Right atrium auricular region (tissue), 2 donors: ENCODE measurements at places on chromosomes 5 and 9. TPM values are rescaled to one million over a fixed set of nuclear protein-coding genes. Genes with fewer than 3 reads are reported as not detected.

The TMEM215 gene
- total RNA-seq: not detected

The SCAI gene
- total RNA-seq: 5.3 TPM

The ELAVL2 gene
- 0.24 TPM for total RNA-seq

The SLC45A2 gene
- total RNA-seq: not detected

The MYOT gene
- total RNA-seq: 55.4 TPM

The CDKN2A gene
- total RNA-seq: not detected

DNA sequence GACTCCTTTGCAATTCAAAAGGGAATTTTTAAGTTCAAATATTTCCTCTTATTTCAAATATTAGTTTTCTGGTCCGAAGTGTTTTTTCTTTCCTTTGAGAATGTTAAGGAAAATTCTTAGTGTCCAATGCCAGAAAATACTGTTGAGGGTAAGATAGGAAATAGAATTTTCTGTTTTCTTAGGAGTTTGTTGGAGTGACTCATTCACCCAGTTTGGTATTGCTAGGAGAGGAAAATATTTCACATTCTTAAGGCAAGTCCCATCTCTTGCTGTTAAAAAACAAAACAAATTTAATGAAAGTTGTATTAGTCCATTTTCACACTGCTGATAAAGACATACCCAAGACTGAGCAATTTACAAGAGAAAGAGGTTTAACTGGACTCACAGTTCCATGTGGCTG, 349.2 kb upstream of the ADAMTSL1 start:
- no peak for DNase-seq
- H3K27ac ChIP-seq: no peak overlapping the region
- H3K4me1 ChIP-seq: no peaks in the 10 kb centered on the region
- no peaks in the 10 kb centered on the region for H3K27me3 ChIP-seq
- H3K36me3 ChIP-seq: no peaks in the 10 kb centered on the region

- H3K27me3 ChIP-seq: no peaks in the 10 kb centered on the region
- no peak overlapping the region for H3K27ac ChIP-seq
- no peak overlapping the region for H3K4me3 ChIP-seq
- no peak for DNase-seq
- no peaks in the 10 kb centered on the region for H3K36me3 ChIP-seq
Measured at GRCh38 chr5:148897842-148898241, 71.4 kb downstream of the ADRB2 start.

DNA sequence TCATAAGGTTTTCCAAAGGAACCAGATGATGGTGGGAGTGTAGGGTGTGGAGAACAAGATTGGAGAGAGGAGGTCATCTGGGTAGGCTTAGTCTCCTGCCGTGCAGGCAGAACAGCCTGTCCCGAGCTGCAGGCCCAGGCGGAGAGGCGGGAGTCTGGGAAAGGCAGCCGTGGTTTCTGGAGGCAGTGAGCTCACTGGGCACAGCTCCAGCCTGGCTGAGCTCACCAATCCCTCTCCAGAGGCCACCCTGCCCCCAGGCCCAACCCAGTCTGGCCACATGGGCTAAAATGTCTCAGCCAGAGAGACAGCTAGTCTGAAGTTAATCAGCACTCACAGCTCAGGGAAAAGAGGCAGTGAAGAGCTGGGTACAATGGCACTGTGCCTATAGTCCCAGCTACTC, 12.3 kb downstream of the P4HA2 start:
- peaks cover 36% of the 10 kb centered on the region for H3K36me3 ChIP-seq
- H3K4me3 ChIP-seq: no peak overlapping the region
- no peaks in the 10 kb centered on the region for H3K27me3 ChIP-seq
- H3K4me1 ChIP-seq: no peaks in the 10 kb centered on the region
- H3K27ac ChIP-seq: peak overlapping the region; percentile 88
- peak; percentile 96 for DNase-seq

DNA sequence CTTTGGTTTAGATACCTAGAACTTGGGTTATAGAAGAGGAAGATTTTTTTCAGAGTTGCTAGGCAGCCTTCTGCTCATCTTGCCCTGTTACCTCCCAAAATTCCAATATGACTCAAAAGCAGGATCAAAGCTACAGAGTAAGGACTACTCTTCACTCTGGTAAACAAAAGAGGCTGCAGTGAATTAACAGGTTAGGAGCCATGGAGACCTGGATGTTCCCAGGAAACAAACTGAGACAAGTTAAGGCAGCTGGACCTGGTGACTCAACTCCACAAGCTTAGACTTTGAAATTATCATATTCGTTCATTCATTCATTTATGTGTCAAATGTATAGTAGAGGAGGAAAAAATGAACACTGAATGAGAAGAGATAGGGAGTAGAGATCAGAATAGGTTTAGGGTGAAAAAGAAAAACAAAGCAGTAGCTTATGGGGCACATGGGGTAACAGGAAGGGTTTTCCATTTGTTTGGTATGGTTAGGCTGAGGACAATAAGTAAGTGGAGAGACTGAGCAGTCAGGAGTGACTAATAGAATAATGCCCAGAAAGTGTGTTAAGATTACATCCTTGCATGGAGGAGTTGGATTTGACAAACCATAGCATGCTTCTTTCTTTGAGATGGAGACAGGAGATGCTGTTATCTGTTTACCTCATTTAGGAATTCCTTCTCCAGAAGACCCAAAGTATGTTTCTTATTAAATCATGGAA, 464.0 kb upstream of the ZNF608 start:
- no peaks in the 10 kb centered on the region for H3K4me1 ChIP-seq
- no peaks in the 10 kb centered on the region for H3K36me3 ChIP-seq
- DNase-seq: no peak
- no peaks in the 10 kb centered on the region for H3K27me3 ChIP-seq
- no peak overlapping the region for H3K27ac ChIP-seq

GRCh38 chr9:135928731-135929655, 21.6 kb upstream of the CAMSAP1 start:
- H3K27ac ChIP-seq: no peak overlapping the region
- no peak for DNase-seq
- no peaks in the 10 kb centered on the region for H3K4me1 ChIP-seq
- no peaks in the 10 kb centered on the region for H3K27me3 ChIP-seq
- H3K36me3 ChIP-seq: peaks cover 35% of the 10 kb centered on the region
- no peak overlapping the region for H3K4me3 ChIP-seq

- no peak overlapping the region for H3K27ac ChIP-seq
- no peaks in the 10 kb centered on the region for H3K36me3 ChIP-seq
- no peak for DNase-seq
- H3K27me3 ChIP-seq: no peaks in the 10 kb centered on the region
- no peak overlapping the region for H3K4me3 ChIP-seq
Measured at GRCh38 chr9:90843525-90843924, 41.9 kb downstream of the SYK start.

GRCh38 chr9:136297766-136298735, 5.8 kb downstream of the CCDC187 start:
- H3K4me3 ChIP-seq: no peak overlapping the region
- no peaks in the 10 kb centered on the region for H3K27me3 ChIP-seq
- no peak overlapping the region for H3K27ac ChIP-seq
- no peaks in the 10 kb centered on the region for H3K4me1 ChIP-seq
- H3K36me3 ChIP-seq: no peaks in the 10 kb centered on the region

GRCh38 chr5:83724001-83724400, 3.3 kb upstream of the HAPLN1 start:
- no peaks in the 10 kb centered on the region for H3K4me1 ChIP-seq
- no peak overlapping the region for H3K27ac ChIP-seq
- DNase-seq: no peak
- no peak overlapping the region for H3K4me3 ChIP-seq

GRCh38 chr5:171342362-171343111, 33.5 kb downstream of the TLX3 start:
- H3K27ac ChIP-seq: no peak overlapping the region
- H3K4me3 ChIP-seq: no peak overlapping the region
- no peaks in the 10 kb centered on the region for H3K36me3 ChIP-seq
- no peaks in the 10 kb centered on the region for H3K27me3 ChIP-seq
- no peak for DNase-seq

- no peak overlapping the region for H3K27ac ChIP-seq
- no peaks in the 10 kb centered on the region for H3K27me3 ChIP-seq
- peaks cover 61% of the 10 kb centered on the region for H3K36me3 ChIP-seq
- DNase-seq: no peak
- no peak overlapping the region for H3K4me3 ChIP-seq
Measured at GRCh38 chr9:120405860-120406259, 174.1 kb downstream of the CDK5RAP2 start.

DNA sequence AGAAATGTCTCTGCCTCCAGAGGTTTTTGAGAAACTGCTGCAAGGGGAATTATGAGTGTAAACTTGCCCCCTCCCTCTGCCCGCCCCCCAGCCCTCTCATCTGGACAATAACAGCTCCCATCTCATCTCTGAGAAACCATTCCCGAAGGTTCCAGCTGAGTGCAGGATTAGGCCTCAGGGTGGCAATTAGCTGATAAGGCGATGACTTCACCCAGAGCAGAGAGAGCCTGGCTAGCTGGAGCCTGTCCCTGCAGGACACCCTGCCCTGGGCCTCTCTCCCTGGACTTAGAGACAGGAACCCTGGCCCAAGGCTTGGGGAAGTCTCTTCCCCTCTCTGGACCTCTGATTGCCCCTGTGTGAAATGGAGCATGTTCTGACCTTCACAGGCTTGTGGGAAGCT, 45.7 kb upstream of the HAND1 start:
- H3K27me3 ChIP-seq: no peaks in the 10 kb centered on the region
- peak overlapping the region; percentile 45 for H3K27ac ChIP-seq
- no peak overlapping the region for H3K4me3 ChIP-seq

DNA sequence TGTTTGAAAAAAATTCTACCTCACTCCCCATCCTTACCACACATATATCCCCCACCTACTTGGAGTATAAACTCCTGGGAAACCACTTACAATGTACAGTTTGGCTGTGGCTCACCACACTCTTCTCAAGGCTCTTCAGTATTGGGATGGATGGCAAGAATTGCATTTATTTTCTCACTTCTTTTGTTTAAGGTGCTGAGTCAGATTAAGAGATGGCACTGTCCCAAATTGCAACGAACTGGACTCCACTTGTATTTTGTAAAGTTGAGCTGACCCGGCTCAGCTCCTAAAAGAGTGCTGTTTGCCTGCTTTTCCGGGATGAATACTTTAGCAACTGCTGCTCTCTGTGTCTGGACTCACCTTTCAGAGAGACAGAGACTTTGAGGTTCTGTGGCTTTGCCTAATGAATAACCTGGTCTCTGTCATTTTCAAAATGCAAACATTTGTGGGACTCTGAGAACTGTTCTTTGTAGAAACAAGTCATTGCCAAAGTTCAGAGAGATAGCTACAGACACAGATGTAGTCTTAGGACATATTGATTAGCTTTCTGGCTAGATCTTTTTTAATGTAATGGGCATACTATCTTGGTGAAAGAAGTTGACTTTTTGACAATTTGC, 42.2 kb downstream of the PPP2R2B start:
- no peak for DNase-seq
- no peaks in the 10 kb centered on the region for H3K27me3 ChIP-seq
- no peaks in the 10 kb centered on the region for H3K4me1 ChIP-seq
- no peak overlapping the region for H3K27ac ChIP-seq
- no peaks in the 10 kb centered on the region for H3K36me3 ChIP-seq

- H3K36me3 ChIP-seq: no peaks in the 10 kb centered on the region
- H3K4me1 ChIP-seq: no peaks in the 10 kb centered on the region
- no peak overlapping the region for H3K4me3 ChIP-seq
- DNase-seq: no peak
- H3K27me3 ChIP-seq: no peaks in the 10 kb centered on the region
Measured at GRCh38 chr9:33404788-33405362, 2.5 kb upstream of the AQP7 start.

DNA sequence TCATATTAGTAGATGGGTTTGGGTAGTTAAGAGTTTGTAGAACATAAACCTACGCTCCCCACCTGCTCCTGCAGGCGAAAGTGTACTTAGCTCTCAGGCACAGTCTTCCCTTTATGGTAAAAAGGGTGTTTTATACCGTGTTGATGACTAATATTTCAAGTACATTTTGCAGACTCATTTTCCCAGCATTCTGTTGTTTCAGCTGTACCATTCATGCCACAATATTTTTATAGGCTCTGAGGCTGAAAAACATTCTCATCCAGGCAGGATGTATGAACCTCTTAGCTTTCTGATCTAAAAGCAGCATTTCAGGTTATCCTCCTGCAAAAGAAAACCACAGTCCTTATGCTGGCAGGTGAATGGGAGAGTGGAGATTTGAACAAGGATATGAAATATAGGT, 231.4 kb downstream of the NR2F1-AS1 start:
- no peak overlapping the region for H3K4me3 ChIP-seq
- no peak overlapping the region for H3K27ac ChIP-seq
- no peaks in the 10 kb centered on the region for H3K36me3 ChIP-seq

DNA sequence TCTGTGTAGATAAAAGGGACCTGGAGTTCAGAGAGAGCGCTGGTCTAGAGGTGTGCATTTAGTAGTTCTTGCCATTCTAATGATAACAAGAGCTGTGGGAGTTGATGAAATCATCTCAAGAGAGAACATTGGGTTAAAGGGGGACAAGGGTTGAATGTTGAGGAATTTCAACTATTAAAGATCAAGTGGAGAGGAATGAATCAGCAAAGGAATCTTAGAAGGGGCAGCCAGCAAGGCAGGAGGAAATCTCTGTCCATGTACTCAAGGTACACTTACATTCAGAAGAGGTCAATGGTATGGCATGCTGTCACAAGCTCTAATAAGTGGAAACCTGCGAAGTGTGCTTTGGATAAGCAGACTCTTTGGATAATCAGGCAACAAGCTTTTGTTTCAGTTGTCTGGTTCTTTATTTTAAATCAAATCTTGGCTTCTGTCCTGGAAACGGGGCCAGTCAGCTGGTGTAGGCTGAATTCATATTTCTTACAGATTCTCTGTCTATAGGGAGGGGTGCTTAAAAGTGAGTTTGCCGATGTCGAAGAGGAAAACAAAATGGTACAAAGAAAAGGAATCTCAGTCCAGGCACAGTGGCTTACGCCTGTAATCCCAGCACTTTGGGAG, 320.5 kb upstream of the CD180 start:
- no peak overlapping the region for H3K4me3 ChIP-seq
- no peak for DNase-seq
- H3K27ac ChIP-seq: no peak overlapping the region
- H3K27me3 ChIP-seq: no peaks in the 10 kb centered on the region
- H3K36me3 ChIP-seq: no peaks in the 10 kb centered on the region

DNA sequence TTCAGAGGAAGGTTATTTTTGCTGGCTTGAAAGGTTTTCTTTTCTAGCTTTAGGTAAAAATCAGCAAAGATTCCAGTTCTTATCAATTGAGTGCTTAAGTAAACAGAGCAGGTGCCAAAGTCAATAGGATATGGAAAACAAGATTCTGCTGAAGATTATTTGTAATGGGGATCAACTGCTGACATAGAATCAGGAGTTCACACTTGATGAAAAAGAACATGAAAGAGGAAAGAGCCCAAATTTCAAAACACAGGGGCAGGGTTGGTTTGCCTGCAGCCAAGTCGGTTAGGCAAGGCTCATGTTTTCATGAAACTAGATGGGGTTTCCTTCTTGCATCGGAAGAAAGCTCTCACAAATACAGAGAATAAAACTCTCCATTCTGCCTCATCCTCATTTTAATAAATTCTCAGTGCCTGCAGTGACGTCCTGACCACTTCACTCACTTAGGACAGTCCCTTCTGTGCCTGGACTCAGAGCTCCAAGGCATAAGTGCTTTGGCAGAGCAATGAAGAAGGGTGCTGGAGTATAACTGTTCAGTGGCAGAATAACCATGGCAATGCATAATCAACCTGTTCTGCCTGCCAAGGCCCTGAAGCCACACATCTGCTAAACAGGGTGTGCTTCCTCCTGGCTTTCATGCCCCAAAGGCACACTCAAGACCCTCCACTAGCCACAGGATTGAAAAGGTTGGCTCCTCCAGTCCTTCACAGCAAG, 179.6 kb downstream of the GNAQ start:
- H3K4me3 ChIP-seq: no peak overlapping the region
- H3K4me1 ChIP-seq: peaks cover 33% of the 10 kb centered on the region
- no peaks in the 10 kb centered on the region for H3K27me3 ChIP-seq
- H3K36me3 ChIP-seq: no peaks in the 10 kb centered on the region
